Temporal lobe (tissue), 4 donors: ENCODE measurements at places on chromosomes 3 and 15. TPM values are rescaled to one million over a fixed set of nuclear protein-coding genes. Genes with fewer than 3 reads are reported as not detected.

Gene PTH1R
- 0.98 TPM for total RNA-seq

Gene CNTN4
- 70.6 TPM for total RNA-seq

Gene ASB14
- not detected for total RNA-seq

Gene CERS3
- 0.74 TPM for total RNA-seq

Gene NFKBIZ
- total RNA-seq = 1.5 TPM

Gene NEK11
- 18.4 TPM for total RNA-seq

Gene SPSB4
- 7.6 TPM for total RNA-seq

Gene GABRR3
- total RNA-seq = under 0.01 TPM

Gene MITF
- total RNA-seq = 0.98 TPM

Gene PCYT1A
- 15.5 TPM for total RNA-seq

Gene CXCR6
- not detected for total RNA-seq

Gene POLG
- total RNA-seq = 27.5 TPM

Gene MRAS
- total RNA-seq = 63.9 TPM

Gene CLDN18
- total RNA-seq = under 0.01 TPM
